Dermis microvascular lymphatic vessel endothelial cell (primary cell): ENCODE measurements at places on chromosomes 5 and 9.

- DNase-seq, result no peak
Measured at GRCh38 chr9:99850736-99851499, 29.2 kb downstream of the NR4A3 start.

DNA sequence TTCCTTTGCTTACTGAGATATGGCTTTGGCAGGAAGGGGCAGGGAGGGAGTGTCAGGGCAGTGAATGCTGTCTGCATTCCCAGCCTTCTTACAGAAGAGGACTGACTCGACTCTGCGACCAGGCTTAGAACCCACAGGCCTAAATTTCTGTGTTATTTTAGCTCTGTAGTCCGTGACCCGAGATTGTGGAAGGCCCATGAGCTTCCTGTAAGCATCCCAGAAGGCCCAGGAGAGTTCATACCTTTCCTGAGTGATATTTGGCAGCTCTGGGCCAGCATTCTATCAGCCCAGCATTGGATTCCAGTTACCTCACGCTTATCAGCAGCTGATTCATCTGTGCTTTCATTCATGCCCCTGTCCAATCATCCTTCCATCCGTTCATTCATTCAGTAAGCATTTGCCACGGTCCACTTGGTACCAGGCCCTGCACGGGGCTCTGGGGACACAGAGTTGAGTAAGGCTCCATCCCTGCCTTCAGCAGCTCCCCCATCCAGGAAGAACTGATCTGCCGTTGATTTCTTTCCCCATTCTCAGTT lies 28.2 kb upstream of the RPL26L1 start:
- peak; percentile 76 for DNase-seq

DNA sequence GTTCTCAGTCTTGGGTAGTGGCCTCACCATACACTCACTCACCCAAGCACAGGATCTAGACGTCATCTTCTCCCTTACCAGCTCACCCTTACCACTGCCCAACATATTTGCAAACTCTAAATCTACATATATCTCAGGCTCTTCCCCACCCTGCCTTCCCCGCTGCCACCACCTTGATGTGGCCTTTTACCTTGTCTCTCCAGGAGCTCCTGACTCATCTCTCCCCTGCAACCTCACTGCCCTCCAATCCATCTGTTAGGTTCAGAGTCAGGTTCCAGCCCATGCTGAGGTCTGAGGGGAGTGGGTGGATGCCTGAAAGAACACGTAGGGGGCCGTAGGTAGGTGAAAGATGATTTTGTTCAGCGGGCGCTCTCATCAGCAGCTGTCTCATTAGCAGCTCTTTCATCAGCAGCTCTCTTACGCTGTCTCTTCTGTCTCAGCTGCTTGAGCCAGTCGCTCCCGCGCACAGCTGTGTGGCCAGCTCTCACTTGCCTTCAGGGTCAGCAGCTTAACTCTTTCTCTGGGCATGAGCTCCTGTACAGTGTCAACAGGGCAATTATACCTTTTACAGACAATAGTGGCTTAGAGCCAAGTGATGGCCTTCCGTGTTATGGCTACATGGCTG lies 23.1 kb upstream of the CKMT2 start:
- no peak for DNase-seq

DNA sequence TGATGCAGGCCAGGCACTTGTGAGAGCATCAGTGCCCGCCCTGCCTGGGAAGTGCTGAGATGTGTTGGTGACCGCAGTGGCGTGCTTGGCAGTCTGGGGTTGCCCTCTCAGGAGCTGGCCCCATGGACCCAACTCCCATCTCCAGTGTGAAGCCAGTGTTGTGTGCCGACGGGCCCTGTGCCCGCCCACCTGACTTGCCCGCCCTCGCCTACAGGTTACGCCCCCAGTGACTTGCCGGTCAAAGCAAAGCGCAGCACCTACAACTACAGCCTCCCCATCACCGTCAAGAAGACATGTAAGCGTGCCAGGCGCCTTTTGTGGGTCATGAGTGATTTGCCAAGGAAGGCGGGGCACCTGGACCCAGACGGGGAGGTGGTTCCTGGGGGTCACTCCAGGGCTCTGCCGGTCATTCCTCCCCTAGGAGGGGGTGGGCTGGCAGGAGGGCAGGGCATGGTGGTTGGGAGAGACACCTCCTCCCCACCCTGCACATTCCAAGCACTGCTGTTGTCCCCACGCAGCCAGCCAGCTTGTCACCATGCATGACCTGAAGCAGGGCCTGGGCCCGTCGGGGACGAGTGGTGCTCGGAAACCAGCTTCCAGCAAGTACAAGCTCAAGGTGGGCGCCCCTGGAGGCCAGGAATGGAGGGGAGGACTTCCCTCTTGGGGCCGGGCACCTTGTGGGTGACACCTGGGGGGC lies 7.4 kb upstream of the CEL start:
- no peak for DNase-seq

GRCh38 chr5:169956126-169956525 lies 24.2 kb downstream of the INSYN2B start:
- no peak for DNase-seq

- no peak for DNase-seq
Measured at GRCh38 chr5:110086658-110087388, 397.1 kb downstream of the MAN2A1 start.

- DNase-seq, result no peak
Measured at GRCh38 chr9:18520416-18521047, 46.6 kb downstream of the ADAMTSL1 start.

DNA sequence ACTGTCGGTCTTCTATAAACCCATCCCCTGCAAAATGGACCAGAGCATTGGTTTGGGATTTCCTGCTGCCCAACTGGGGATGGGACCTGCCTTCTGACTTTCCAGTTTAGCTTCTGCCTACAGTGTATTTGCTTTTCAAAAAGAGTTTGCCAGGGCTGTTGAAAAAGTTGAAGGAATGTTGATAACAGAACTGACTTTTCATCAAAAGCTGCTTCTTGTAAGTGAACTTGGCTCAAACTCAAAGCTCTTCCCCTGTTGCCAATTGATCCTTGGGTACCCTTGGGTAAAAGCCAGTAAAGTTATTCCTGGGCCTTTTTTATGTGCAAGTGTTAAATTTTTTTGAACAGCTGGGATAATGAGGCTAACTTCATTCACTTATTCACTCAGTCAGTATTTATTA lies 142.9 kb upstream of the SLC30A5 start:
- DNase-seq, result no peak

DNA sequence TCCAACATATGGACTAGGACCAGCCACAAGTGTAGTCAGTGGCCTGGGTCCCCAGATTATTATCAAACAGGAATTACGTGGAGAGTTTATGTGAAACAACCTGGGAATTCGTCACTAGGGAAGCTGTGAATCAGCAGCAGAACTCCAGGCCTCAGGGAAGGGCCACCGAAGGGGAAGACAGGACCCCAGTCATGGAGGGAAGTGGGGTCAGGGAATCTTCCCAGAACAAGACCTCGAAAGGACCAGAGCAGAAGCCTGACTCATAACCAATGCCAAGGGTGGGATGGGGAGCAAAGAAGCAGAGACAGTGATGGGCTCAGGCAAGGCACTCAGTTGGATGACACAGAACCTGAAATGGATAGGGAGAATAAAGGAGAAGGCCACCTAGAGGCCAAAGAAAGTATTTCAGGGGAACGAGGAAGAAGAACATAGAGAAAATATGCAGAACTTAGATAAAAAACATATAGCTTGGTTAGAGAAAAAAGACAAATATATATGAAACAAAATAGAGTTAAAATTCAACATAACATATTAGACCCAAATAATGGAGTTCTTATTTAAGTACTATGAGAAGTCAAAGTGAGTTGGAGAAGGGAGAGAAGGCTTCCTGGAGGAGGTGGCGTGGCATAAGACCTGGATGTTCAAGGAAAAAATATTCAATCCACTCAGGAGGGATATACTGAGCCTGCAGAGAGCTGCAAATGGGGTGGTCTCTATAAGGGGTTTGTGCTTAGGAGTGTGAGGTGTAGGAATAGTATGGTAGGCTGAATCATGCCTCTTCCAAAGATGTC lies 66.7 kb upstream of the CAST start:
- DNase-seq, result no peak

GRCh38 chr9:127177231-127177630 lies 54.8 kb upstream of the ANGPTL2 start:
- DNase-seq, result no peak

DNA sequence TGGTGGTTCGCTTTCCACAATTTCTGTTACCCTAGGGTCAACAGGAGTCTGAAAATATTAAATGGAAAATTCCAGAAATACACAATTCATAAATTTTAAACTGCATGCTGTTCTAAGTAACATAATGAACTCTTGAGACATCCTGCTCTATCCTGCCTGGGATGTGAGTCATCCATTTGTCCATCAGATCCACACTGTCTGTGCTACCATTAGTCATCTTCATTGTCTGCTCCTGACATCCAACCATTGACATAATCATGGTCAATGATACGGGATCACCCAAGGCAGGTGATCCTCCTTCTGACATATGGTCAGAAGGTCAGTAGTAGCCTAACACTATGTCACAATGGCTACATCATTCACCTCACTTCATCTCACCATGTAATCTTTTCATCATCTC lies 276.7 kb upstream of the KIF2A start:
- no peak for DNase-seq

DNA sequence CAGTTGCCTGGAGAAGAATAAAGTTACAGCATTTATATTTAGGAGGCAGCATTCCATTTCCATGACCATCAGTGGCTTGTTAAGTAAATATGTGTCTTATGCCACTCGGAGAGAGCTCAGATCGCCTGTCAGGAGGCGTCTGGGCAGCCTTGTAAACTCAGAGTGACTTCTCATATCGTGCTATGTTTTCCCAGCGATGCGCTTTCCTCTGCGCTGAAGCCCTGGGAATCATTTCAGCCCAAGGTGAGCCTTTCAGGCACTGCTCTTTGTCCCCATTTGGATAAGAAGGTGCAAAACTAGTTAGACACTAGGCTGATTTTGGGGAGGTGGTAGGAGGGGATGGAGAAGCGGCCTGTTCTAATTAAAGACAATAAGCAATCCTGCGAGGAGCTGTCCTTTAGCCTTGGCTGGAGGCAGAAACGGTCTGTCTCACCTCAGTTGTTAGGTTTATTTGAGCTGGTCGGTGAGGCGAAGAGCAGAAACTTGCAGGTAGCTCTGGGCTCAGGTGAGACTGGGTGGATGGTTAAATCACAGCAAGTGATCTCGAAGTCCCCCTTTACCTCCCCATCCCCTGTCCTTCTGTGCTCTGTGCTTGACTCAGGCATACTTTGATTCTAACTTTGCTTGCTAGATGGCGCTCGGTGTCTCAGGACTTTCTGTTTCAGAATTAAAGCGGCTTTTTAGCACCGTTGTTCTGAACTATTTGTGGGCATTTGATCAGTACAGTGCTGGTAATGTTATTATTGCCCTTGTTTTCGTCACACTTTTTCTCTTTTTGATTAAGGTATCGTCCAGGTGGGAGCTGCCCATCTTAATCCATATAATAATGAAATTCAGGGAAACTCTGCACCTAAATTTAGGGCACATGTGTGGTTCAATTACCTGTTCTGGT lies 24.6 kb downstream of the NR2F1 start:
- peak; percentile 66 for DNase-seq

DNA sequence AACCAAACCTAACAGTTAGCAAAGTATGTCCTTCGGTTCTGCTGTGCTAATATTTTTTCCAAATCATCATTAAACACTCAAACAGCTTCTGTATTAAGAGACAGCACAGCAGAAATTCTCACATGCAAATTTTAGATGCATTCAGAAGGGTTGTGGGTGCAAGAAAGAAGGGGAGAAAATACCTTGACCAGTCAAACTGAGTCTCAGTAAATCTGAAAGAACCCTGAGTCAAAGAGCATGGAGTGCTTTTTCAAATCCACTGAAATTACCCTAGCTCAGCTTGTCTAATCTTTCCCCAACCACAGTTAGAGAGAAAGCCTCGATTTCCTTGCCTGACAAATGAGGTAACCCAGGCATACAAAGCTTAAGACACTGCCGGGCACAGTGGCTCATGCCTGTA lies 55.1 kb downstream of the RETREG1 start:
- DNase-seq, result no peak

DNA sequence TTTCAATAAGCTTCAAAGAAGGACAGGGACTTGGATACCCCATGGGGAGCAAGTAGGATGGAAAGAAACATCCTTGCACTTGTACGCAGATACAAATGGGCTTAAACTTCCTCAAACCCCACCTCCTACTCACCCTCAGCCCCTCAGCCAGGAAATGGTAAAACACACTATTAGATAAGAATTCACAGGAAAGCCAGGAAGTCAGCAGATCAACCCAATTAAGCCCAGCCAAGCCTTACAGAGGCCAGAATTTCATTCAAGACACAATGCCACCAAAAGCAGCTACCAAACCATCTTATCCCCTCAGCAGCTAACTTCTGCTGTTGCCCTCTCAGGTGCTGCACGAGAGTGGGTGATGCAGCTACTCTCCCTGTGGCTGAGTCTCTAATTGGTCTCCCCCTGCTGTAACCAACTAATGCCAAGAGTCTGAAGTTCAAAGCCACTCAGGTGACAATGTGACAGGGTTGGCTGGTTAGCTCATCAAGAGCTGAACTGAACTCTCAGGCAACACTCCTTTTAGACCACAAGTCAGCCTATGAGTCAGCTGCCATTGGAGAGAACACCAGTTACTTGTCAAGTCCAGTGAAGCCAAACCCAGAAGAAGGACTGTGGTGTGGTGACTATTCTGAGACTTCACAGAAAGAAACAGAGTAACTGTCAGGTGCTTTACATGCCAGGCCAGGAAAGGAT lies 201.9 kb downstream of the ZNF608 start:
- DNase-seq, result peak; percentile 7

DNA sequence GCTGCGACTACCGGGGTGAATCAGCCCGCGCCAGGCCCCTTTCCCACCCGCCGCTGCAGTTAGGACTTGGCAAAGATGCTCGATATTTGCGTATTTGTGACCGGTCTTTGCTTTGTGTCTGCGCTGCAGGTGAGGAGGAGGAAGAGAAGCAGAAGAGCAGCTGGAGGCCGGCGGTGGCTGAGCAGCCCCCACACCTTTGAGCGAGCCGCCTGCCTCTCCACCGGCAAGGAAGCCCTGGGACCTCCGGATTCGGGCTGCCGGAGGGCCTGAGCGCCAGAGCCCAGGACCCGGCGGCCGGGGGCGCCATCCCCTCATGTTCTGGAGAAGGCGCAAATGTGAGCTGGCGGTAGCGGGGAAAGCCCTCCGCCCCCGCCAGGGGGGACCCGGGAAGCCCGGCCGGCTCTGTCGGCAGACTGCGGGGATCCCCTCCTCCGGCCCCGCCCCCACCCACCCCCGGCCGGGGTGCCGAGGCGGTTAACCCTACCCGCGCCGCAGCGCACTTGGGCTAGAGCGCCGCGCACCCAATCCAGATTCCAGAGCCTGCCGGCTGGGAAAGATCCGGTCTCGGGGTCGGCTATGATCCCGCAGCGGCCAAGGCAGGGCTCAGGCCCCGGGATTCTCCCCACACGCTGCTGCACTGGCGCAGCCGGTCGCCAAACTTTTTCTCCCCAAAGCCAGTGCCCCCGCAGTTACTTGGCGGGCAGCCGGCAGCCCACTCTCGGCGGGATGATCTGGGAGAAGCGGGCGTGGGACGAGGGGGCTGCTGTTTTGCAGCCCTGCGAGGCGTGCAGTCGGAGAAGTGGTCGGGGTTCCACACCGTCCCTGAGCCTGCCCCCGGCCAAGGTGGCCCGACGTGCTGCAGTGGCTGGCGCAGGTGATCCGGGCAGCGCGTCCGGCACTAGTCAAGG lies 800 bp upstream of the KCNN2 start:
- DNase-seq, result peak; percentile 33
